A549 treated with ZK216348 at 1 μM for 4 hours (cell line): ENCODE measurements at places on chromosomes 1 and 21. TPM values are rescaled to one million over a fixed set of nuclear protein-coding genes. Genes with fewer than 3 reads are reported as not detected.

The SPRR2B gene
- total RNA-seq, result not detected in 5 replicates

The AZIN2 gene
- 0.35 to 1.8 TPM (median 0.82 TPM) in 5 replicates for total RNA-seq

The CFAP141 gene
- not detected in 5 replicates for total RNA-seq

The GBP2 gene
- total RNA-seq, result 0.53 to 1.4 TPM (median 0.85 TPM) in 5 replicates

The FMO5 gene
- total RNA-seq, result 0.08 to 0.68 TPM (median 0.38 TPM) in 5 replicates

The OLFML2B gene
- total RNA-seq, result 0.31 to 1.0 TPM (median 0.41 TPM) in 5 replicates

The LACTBL1 gene
- total RNA-seq, result not detected in 5 replicates

The CCDC181 gene
- 0.14 to 0.53 TPM (median 0.18 TPM) in 4 of 5 replicates, not detected in the other for total RNA-seq

The AMIGO1 gene
- 1.1 to 1.6 TPM (median 1.1 TPM) in 5 replicates for total RNA-seq

The TRAF3IP3 gene
- not detected in 5 replicates for total RNA-seq

The SLAMF9 gene
- 0.19 to 0.75 TPM (median 0.39 TPM) in 4 of 5 replicates, not detected in the other for total RNA-seq

The PRDM2 gene
- 8.0 to 10.7 TPM (median 9.2 TPM) in 5 replicates for total RNA-seq

The KRTAP12-2 gene
- total RNA-seq, result not detected in 5 replicates

The FH gene
- 83.2 to 100.0 TPM (median 88.9 TPM) in 5 replicates for total RNA-seq

The ESPN gene
- 0.17 to 0.54 TPM (median 0.40 TPM) in 4 of 5 replicates, not detected in the other for total RNA-seq

The S1PR1 gene
- 0.07 to 0.08 TPM in 2 of 5 replicates, not detected in the others for total RNA-seq

The DLGAP3 gene
- total RNA-seq, result 0.09 to 0.27 TPM (median 0.26 TPM) in 5 replicates

The FMO4 gene
- 0.19 to 0.86 TPM (median 0.52 TPM) in 5 replicates for total RNA-seq

The S100A7A gene
- not detected in 5 replicates for total RNA-seq

The PTPN7 gene
- 0.05 to 0.26 TPM in 2 of 5 replicates, not detected in the others for total RNA-seq

The MNDA gene
- not detected in 5 replicates for total RNA-seq

The KCNC4 gene
- 2.4 to 5.0 TPM (median 3.8 TPM) in 5 replicates for total RNA-seq

The ZC3H12A gene
- 22.1 to 41.3 TPM (median 32.9 TPM) in 5 replicates for total RNA-seq

The FCRL3 gene
- total RNA-seq, result not detected in 5 replicates

The RUNX3 gene
- 3.6 to 9.7 TPM (median 6.1 TPM) in 5 replicates for total RNA-seq

The DENND2C gene
- 0.20 to 0.52 TPM (median 0.34 TPM) in 5 replicates for total RNA-seq

The LAX1 gene
- not detected in 5 replicates for total RNA-seq

The NHLH1 gene
- total RNA-seq, result 0.34 to 0.79 TPM (median 0.47 TPM) in 5 replicates

The PLA2G2D gene
- not detected in 5 replicates for total RNA-seq

The RXFP4 gene
- not detected in 5 replicates for total RNA-seq

The OR14K1 gene
- not detected in 5 replicates for total RNA-seq
